ENCODE measurements at places on chromosomes 1 and 21.

DNA sequence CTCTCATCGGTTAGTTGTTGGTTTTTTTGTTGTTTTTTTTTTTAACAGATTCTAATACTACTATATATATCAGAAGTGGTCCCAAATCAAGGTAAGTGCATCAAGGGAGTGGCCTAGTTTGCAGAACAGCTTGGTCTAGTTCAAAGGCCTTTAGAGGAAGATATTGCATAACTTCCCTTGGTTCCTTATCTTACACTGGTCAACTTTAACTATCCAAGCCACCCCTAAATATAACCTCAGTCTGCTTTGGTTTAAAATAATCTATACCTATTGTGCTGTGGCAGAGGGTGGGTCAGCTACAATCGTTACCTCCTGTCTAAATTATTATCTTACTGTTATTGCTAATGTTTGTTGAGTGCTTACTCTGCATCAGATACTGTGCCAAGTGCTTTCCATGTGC, 6.9 kb downstream of the S100A12 start:
- no peak for DNase-seq

GRCh38 chr1:175204330-175204729, 11.8 kb upstream of the KIAA0040 start:
- peak; percentile 70 for DNase-seq

DNA sequence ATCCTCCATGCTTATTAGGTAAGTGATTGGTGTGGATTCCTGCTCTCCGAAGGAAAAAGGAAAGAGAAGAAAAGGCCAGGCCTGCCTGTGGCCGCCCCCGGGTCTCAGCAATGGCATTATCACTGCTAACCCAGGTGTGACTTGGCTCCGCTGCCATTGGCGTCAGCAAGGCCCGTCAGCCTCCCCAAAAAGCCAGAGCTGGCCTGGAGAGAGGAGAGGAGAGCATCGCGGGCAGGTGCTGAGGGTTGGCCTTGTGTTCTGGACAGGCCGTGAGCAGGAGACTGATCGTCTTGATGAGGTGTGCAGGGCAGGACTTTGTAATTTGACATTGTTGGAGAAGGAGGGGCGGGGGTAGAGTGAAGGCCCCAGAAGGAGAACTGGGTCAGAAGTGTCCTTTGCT, 186.4 kb downstream of the CAMTA1 start:
- DNase-seq, result no peak

- no peak for DNase-seq
These were observed 313.8 kb downstream of the MATN1 start for GRCh38 chr1:30409476-30410152.

DNA sequence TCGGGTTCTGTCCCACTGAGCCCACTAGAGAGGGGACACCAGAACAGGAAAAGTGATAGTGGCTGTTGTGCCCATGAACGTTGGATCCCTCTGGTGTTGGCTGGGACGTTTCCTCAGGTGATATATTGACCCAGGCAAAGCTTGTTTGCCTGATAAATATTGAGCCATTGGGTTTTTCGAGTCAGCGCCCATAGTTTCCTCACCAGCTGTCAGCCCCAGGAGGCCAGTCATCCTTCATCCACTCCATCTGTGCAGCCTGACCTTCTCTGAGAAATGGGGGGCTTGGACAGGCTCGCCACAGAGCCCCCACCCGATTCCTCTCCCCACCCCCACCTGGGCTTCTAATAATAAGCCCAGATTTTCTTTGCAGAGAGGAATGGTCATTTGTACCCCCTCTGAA, 13.3 kb downstream of the DISP3 start:
- DNase-seq, result no peak

- DNase-seq, result no peak
These were observed 25.3 kb upstream of the IPP start for GRCh38 chr1:45775794-45776193.

DNA sequence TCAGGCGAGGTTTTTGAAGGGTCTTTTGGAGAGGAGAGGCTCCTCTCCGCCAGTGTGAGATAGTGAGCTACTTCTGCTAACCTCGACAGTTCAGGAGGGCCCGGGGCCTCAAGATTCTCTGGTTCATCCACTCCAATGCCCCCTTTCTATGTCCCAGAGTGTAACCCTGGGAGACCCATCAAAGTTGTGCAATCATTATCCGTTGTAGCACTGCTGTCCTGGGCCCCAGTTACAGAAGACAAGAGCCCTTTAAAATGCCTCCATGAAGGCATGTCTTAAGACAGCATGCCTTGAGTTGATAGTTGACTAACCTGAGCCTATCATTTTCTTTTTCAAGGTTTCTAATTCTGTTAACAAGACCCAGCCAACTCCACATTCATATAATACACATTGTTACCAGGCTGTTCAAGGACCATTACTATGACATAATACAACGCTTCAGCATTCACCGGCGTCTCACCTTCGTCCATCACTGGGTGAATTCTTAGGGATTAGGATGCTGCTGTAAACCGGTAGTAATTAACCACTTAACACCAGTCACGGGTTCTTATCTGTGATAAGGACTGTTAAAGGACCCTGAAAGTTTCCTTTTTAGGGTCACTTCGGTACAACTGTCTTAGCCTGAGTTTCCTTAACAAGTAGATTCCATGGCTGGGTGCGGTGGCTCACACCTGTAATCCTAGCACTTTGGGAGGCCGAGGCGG, 37.4 kb upstream of the CDC42BPA start:
- no peak for DNase-seq

All from tongue (tissue), 3 donors.